ENCODE measurements at places on chromosomes 5 and 9.

- DNase-seq: no peak
Observed at GRCh38 chr9:97487107-97487506, 14.4 kb upstream of the TMOD1 start.

DNA sequence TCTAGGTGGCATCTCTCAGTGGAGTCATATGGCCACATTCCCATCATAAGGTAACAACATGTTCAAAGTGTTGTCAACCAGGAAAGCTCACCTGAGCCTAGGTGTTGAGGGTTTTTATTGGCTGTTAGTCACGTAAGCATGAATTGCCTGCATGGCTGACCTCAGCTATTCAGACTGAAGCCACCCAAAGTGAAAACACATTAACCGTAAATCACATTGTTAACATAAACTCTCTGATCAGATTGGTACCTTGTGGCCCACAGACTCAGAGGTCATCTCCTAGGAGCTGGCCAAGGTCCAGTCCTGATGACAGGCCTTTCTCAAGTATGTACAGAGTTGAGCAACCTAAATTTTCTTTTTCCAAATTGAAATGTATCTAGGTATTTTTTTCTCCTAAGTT lies 26.7 kb downstream of the SRFBP1 start:
- DNase-seq: no peak

DNA sequence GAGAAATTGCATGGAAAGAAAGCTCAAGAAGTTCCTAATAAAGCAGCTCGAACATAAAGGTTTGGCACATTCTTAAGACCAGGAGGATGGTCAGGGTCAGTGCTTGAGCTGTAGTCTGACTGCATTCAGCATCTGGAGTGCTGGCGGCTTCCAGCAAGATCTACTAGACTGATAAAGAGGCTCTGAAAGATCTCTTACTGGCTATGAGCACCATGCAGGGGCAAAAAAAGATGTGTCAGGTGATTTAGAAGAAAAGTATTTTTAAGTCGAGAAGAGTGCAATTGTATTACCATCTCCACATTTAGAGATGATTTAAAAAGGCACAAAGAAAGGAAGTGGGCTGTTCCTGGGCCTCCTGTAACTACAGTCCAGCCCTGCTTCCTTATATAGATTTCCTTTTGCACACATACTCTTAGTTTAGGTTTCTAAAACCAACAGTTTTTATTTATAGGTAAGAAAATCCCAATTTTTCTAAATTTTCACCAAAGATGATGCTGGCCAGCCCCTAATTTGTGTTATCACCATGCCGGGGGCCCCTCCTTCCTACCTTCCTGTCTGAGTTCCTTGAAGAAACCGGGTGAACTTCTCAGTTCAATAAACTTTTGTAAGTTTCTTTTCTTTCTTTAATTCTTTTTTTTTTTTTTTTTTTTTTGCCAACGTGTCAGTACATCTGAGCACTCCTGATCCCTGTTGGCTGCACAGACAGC lies 65.9 kb upstream of the PLPP1 start:
- peak; percentile 76 for DNase-seq

DNA sequence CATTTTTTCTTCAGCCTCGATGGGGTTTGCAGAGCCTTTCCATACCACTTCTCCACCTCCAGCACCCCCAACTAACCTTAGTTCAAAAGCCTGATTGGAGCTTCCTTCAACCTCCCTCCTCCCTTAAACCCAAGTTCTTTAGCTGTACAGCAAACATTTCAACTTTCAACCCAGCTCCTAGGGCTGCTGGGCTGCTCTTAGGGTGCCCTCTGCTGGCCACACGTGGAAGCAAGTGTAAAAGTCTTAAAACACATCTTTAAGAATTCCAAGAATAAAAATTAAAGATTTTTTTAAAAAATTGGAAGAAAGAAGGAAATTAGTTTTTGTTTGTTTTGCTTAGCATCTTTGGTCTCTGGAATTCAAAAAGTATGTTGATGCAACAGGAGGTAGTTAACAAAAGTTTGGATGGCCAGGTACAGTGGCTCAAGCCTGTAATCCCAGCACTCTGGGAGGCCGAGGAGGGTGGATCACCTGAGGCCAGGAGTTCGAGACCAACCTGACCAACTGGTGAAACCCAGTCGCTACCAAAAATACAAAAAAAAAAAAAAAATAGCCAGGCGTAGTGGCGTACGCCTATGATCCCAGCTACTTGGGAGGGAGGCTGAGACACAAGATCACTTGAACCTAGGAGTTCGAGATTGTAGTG lies 15.5 kb upstream of the HSD17B3 start:
- peak; percentile 67 for DNase-seq

- DNase-seq: no peak
Observed at GRCh38 chr9:78144663-78145377, 91.1 kb upstream of the CEP78 start.

GRCh38 chr5:179679014-179679674 lies 1.7 kb downstream of the CBY3 start:
- DNase-seq: no peak

GRCh38 chr9:91084896-91085516 lies 276.7 kb downstream of the AUH start:
- DNase-seq: no peak

- DNase-seq: no peak
Observed at GRCh38 chr5:132418881-132419280, 49.4 kb downstream of the SLC22A5 start.

DNA sequence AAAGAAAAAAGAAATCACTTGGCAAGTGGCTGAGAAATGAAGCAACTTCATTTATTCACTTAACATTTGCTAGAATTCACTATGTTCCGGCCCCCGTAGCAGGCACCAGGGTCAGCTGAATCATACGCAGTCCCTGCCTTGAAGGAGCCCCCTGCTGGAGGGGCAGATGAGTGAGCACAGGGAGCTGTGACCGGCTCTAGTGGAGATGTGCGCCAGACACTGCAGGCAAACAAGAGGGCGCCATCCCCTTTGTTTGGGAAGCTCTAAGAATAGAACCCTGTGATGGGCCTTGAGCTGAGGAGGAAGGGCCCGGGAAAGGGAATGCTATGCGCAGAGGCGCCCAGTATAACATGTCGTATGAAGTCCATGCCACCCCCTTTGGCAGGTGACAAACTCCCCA lies 20.2 kb upstream of the RPL26L1 start:
- DNase-seq: peak; percentile 47

- DNase-seq: no peak
Observed at GRCh38 chr5:143796125-143796524, 15.8 kb upstream of the HMHB1 start.

GRCh38 chr9:120980951-120981350 lies 54.4 kb upstream of the TRAF1 start:
- DNase-seq: no peak
